Smooth muscle cell of the pulmonary artery (primary cell): ENCODE measurements at places on chromosomes 5 and 9. TPM values are rescaled to one million over a fixed set of nuclear protein-coding genes. Genes with fewer than 3 reads are reported as not detected.

The CYLC2 gene
- total RNA-seq, result not detected in 2 replicates

The ANKRD55 gene
- total RNA-seq, result not detected in 2 replicates

The STC2 gene
- total RNA-seq, result 159 and 421 TPM in 2 replicates

The PAX5 gene
- not detected in 2 replicates for total RNA-seq

The CD274 gene
- total RNA-seq, result 4.8 and 8.8 TPM in 2 replicates

The MELK gene
- 4.8 and 9.6 TPM in 2 replicates for total RNA-seq
